Erythroblast (primary cell): ENCODE measurements at places on chromosomes 6 and 20.

GRCh38 chr20:61411743-61412142 lies 159.7 kb downstream of the CDH4 start:
- no peak for DNase-seq

DNA sequence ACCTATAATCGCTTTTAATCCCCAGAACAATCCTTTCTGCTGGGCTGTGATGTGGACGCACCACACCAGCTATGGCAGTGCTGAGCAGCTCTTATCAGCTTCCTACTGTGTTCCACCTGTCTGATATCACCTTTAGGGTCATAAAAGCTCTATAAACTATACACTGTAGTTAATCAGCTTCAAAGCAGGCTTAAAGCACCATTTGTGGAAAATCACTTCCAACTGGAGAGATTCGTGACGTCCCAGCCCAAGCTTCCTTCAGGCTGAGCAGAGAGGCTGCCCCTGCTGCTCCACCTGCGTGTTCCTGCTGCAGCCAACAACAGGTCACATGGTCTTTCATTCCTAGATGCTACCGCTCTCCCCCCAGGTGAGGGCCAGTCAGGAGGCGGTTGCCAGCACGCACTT lies 156.5 kb downstream of the SMOC2 start:
- no peak for DNase-seq

DNA sequence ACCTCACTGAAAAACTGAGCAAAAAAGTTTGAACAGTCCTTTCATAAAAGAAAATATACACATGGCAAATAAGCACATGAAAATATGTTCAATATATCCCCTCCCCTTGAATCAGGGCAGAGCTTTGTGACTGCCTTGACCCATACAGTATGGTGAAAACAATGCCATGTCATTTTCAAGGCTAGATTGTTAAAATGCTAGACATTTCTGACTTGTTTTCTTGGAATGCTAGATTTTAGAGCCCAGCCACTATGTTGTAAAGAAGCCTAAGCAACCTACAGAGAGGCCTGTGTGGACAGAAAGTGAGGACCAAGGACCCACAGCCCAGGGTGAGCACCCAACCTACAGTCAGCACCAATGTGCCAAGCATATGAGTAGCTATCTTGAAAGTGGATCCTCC lies 17.1 kb upstream of the ASF1A start:
- no peak for DNase-seq

DNA sequence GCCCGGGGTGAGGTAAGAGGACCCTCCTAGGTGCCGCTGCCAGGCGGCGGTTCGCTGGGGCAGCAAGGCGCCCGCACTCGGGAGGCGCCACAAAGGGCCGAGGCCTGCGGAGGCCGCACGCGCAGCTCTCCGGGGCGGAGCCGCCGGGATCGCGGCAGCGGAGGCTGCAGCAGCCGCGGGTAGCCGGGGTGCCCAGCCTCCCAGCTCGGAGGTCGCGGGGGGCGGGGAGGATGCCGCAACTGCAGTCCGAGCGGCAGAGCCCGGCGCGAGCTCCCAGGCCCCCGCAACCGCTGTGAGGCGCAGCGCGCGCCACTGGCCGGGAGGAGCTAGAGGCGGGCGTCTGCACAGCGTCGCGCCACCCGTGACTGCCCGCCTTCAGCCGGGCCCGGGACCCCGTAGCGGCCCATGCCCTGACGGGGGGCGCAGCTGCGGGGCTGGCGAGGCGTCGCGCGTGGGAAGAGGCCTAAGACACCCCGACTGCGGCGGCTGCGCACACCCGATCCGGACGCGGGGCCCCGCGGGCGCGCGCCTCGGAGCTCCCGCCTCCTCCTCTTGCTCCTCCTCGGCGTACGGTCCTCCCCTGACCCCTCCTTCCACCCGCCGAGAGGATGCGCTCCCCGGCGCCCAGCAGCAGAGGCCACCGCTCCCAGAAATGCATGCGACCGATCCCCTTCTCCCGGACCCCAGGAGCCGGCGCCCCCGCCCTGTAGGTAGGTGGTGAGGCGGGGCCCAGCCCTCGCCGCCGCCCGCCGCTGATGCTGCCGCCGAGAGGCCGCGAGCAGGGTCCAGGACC lies at the start of gene NCOA7:
Gene NCOA7 (plus strand): TSS at position 603 of the 793 bp plus-strand sequence. CDS start 24,395 bp downstream, outside the sequence.
- DNase-seq, result peak; percentile 84

DNA sequence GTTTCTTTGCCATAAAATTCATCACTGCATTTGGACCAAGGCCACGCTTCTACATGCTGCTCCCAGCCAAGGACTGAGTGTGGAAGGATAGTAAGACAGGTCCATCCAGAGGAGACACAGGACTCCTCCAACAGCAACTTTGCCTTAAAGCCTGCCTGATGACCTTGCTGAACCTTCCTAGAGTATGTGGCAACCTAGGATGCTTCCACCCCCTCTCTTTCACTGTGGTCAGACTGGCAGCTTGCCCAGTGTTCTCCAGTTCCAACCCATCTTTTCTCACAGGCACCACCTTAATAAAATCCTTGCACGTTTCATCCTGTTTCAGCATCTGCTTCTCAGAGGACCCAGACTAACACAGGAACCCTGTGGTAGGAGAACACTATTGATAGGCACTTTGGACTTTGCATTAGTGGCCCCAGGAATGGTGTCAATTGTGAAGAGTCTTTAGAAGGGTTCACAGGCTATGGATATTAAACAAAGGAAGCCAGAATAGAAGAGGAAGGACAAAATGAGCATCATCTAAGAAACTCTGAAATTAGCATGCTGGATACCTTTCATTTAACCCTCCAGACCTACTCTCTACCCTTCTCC lies 2.4 kb upstream of the PKHD1 start:
- no peak for DNase-seq

- DNase-seq, result no peak
Measured at GRCh38 chr6:36126553-36127458, 3.5 kb upstream of the MAPK13 start.

DNA sequence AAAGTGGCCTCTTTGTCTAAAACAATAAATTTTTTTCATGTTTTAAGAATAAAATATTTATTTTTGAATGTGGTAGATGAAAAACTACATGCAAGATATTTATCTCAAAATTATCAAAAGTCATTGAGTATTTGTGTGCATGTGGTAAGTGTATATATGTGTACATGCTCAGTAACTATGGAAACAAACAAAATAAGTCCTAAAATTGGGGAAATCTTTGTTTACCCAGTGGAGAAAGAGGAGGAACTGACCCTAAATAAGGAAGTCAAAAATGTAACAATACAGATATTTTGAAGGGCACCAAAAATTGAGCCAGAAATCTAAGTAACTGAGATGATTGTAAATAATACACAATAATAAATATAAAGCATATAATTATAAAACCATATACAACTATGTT lies 639.2 kb downstream of the MAFB start:
- DNase-seq, result no peak

DNA sequence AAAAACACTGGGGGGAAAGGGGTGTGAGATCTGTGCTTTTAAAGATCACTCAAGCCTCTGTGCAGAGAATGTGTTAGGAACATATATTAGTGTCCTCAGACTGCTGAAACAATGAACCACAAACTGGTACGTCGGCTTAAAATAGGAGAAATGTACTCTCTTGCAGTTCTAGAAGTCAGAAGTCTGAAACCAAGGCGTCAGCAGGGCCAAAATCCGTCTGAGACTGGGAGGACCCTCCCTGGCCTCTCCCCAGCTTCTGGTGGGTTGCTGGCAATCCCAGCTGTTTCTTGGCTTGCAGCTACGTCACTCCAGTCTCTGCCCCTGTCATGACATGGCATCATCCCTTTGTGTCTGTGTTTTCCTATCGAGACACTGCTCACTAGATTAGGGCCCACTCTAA lies 3.9 kb downstream of the CDH26 start:
- no peak for DNase-seq

DNA sequence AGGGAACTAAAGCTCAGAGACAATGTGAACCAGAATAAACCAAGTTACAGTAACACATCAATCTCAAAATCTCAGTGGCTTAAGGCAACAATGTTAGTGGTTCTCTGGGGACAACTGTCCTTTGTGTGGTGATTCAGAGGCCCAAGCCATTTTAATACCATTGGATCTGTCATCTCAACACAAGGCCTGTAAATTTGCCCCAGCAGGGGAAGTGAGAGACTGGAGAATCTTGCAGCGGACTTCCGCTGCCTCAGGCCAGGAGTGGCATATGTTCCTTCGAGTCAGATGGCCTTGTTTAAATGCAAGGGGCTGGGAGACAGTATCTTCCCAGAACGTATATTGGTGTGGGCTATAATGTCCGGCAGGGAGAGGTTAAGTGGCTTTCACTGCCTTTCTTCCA lies 126.0 kb downstream of the CD83 start:
- DNase-seq, result no peak
